ENCODE measurements at places on chromosomes 6 and 20.

- DNase-seq = no peak
These were observed 199.8 kb upstream of the DEFB112 start for GRCh38 chr6:50249493-50249892.

DNA sequence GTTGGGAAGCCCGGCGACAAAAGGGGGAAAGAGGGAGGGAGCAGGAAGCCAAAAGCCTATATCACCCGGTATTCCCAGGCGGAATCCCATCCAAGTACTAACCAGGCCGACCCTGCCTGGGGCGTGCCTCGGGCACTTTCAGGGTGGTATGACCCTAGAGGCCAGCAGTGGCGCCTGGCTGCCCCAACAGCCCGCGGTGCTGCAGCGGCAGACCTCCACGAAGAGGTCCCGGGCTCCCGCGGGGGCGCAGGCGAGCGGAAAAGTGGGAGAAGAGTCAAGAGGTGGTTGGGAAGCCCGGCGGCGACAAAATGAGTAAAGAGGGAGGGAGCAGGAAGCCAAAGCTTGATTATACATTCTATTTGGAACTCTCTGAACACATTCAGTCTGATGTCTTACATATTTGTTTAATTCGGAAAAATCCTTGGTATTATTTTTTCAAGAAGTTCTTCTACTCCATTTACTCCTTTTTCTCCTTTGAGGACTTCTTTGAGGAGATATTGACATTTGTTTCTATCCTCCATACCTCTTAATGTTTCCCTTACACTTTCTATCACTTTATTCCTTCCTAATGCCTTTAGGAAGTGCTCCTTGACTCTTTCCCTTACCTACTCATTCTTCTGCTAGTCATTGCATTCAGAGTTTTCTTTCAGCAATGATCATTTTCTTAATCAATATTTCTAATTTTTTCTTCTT, 11.5 kb downstream of the TREML4 start:
- no peak for DNase-seq

GRCh38 chr6:51842061-51842803, 245.2 kb downstream of the PKHD1 start:
- no peak for DNase-seq

GRCh38 chr6:27812805-27813492, 99.2 kb downstream of the OR2B2 start:
- DNase-seq = no peak

- DNase-seq = no peak
These were observed 113.2 kb downstream of the PRDM1 start for GRCh38 chr6:106199331-106199730.

- no peak for DNase-seq
These were observed 2.3 kb upstream of the ALDH5A1 start for GRCh38 chr6:24492475-24492874.

Measured in activated CD4-positive, alpha-beta T cell treated with anti-CD3 and anti-CD28 coated beads, Interleukin-2, amount 50 U/mL, for 4 hours (primary cell).